Posterior vena cava (tissue), 2 donors: ENCODE measurements at places on chromosomes 3 and 15. TPM values are rescaled to one million over a fixed set of nuclear protein-coding genes. Genes with fewer than 3 reads are reported as not detected.
A peak's percentile ranks its signal among the peaks of the same experiment; 100 is the strongest.

GRCh38 chr3:70120357-70120966 is 120.9 kb downstream of the SAMMSON start:
- DNase-seq, result peak; percentile 89

GRCh38 chr3:144273601-144274000 is 302.0 kb downstream of the DIPK2A start:
- no peak for DNase-seq

- DNase-seq, result no peak
These were observed 121.0 kb downstream of the TFDP2 start for GRCh38 chr3:142028243-142028777.

The EPHB1 gene
- 3.7 TPM for total RNA-seq

The DZIP1L gene
- 15.5 TPM for total RNA-seq

The PRTG gene
- 1.3 TPM for total RNA-seq

DNA sequence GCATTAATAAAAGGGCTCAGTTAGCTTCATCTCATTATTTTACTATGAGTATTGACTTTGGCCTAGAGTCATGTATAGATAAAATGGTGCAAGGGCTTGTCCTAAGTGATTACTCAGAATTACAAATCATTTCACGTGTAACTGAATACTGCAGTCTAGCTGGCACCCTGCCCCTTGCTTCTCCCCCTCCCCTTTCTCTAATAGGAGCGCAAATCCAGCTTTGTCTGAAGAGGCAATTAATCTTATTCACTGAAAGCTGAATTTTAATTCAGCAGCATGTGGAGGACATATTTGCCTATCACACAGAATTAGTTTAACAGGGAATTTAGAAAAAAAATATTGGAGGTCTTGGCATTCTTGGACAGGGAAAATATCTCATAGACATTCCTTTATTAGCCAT is 412.1 kb upstream of the DPH6 start:
- DNase-seq, result no peak

The PSMA4 gene
- 144 TPM for total RNA-seq

DNA sequence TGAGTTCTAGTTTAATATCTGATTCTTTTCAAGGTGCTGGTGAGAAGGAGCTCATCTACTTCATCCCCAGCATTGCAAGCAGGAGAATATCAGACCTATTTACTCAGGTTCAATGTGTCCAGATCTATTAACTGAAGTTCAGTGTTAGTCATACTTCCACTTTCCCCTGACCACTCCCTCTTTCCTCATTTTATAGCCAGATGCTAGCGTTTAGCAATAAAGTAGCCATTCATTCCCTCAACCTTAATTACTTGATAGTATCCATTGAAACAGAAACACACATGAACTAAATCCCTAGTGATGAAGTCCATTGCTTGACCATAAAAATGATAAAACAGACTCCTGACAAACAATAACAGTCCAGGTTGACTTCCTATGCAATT is 60.0 kb downstream of the RPL22L1 start:
- no peak for DNase-seq

GRCh38 chr15:41573396-41573795 is 14.4 kb downstream of the TYRO3 start:
- peak; percentile 73 for DNase-seq

DNA sequence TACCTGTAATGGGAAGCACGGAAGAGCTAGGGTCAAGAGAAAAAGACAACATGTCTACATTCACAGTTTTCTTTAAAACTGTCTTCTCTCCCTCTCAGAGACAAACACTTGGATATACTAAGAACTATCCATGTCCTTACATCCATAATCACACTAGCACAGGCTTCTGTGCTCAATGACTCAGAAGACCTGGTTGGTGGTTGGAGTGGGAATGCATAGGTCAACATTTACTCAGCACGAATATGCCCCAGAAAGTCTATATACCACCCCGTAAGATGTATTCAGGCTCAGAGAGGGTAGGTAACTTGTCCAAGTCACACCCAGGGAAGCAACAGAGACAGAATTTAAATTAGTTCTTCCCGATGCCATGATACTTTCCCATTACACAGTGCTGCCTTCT is 891.1 kb downstream of the TUSC7 start:
- no peak for DNase-seq

DNA sequence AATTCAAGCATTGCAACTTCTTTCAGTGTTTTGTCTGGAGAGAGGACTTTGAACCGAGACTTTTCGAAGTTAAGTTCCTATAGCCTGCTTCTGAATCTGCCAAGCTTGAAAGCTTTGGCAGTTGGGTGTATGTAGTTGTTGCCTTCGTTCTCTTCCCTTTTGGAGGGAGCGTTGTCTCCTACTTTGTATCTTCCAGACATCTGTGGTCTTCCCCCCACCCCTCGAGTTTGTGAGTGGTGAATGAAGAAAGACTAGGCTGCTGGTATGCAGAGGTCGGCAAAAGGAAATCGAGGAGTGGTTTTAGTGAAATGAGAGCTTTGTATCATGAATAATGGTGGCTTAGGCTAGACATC is 1.3 kb downstream of the CTNNB1 start:
- DNase-seq, result no peak

- DNase-seq, result no peak
These were observed 126.5 kb upstream of the THBS1 start for GRCh38 chr15:39454189-39454986.

GRCh38 chr15:30882849-30883433 is 20.8 kb upstream of the FAN1 start:
- no peak for DNase-seq
